Stimulated activated CD4-positive, alpha-beta T cell treated with anti-CD3 and anti-CD28 coated beads, Interleukin-15, amount 100 ng/mL, for 48 hours (primary cell): ENCODE measurements at places on chromosomes 6 and 20.
A peak's percentile ranks its signal among the peaks of the same experiment; 100 is the strongest.

DNA sequence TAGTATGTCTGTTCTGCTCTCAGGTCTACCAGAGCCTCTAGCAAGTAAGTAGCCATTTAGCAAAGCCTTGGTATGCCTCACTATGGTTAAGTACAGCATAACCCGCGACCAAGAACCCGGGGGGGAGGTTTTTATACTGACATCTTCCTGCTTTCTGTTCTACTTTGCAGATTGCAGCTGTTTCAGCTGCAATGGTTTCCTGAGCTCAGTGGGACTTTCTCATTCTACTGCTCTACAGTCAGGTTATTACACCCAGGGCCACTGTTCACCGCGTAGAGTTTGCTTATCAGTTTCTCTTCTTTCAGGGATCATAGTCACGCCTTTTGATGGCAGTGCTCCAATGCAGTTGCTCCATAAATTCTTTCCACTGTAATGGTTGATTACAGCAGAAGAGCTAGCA, 631.3 kb downstream of the TFAP2A start:
- no peak for DNase-seq

GRCh38 chr6:115004982-115005381, 662.2 kb upstream of the HS3ST5 start:
- no peak for DNase-seq

DNA sequence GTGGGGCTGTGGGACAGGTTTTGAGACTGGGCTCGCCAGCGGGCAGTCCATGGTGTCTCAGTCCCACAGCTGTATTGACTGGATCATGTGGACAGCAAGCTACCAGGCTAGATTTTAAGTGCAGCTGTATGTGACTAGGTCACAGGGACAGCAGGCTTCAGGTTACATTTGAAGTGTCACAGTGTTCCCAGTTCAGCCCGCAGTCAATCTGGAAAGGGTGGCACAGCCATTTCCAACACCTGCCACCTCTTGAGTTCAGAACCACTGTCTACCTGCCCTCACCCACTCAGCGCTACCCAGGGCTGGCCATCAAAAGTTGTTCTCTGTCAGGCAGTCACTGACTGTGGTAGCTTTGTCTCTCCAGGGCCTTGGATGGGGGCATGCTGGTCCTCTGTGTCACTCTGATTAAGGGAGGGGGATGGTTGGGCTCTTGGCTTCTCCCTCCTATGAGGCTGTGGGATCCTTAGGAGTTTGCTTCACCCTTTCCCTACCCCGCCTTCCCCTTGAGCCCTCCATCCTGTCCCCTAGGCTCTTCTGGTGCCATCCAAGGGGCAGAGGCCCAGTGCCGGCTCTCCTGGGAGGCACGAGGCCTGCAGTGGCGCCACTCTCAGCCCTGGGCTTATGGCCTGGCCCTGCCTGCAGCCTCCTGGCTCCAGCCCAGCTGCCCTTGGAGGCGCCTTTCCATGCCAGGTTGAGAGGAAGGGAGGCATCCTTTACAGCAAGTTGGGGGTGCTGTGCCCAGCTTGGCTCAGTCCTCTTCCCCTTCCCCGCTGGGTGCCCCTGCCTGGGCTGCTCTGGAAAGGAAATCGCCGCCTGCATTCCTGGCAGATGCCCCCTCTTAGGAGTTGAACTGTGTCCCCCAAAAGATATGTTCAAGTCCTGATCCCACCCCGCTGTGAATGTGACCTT, 44.9 kb downstream of the PNLDC1 start:
- DNase-seq: no peak

- DNase-seq: no peak
Measured at GRCh38 chr20:17066902-17067301, 159.9 kb upstream of the PCSK2 start.

- DNase-seq: peak; percentile 41
Measured at GRCh38 chr20:3889489-3890397, 556 bp downstream of the PANK2 start.

DNA sequence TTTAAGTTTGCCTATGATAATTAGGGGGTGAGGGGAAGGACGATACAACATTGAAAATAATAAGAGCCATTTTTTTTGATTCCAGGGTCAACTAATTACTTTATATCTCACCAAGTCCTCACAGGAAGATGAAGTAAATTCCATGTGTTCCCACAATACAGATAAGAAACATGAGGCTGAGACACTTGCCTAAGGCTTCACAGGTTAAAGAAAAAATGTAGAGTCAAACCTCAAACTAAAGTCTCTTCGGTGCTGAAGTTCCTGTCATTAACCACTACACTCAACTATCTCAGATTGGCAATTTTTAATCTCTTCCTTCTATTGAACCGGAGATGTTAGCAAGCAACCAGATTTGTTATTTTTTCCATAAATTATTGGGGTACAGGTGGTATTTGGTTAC, 33.0 kb downstream of the MRAP2 start:
- no peak for DNase-seq

- DNase-seq: no peak
Measured at GRCh38 chr6:53376661-53377226, 28.0 kb upstream of the ELOVL5 start.

GRCh38 chr6:109747221-109747620, 56.1 kb downstream of the FIG4 start:
- no peak for DNase-seq

DNA sequence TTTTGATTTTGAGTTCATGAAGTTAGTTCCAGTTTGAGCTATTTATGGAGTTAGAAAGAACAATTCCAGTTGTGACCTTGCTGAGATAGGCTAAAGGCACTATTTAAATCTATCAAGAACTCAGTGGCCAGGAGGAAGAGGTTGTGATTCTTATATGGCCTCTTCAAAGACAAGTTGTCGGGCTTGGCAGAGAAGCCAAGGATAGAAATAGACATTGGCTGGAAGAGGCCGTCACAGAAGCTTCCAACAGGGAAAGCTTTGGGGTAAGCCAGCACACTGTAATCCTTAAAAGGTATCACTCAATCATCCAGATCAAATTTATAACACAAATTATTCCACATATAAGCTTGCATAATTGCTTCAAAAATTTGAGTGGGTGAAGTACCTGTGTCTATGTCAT, 286.1 kb downstream of the SYNE1 start:
- no peak for DNase-seq

DNA sequence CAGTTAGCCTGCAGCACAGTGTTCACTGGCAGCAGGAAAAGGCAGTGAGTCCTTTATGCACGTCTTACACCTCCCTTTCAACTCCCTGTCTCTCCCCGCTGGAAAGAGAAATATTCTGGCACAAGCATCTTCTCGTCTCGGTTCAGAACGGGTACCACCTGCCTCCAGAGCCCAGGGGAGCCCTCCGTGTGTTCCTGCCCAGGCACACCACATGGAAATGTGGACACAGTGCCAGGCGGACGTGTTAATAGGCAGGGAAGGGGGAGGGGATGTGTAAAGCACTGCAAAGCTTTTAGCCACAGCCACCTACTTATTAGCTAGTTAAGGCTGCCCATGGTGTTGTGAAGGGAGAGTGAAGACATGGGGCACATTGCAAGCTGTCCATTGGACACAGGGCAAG, 219.7 kb downstream of the FARS2 start:
- no peak for DNase-seq

DNA sequence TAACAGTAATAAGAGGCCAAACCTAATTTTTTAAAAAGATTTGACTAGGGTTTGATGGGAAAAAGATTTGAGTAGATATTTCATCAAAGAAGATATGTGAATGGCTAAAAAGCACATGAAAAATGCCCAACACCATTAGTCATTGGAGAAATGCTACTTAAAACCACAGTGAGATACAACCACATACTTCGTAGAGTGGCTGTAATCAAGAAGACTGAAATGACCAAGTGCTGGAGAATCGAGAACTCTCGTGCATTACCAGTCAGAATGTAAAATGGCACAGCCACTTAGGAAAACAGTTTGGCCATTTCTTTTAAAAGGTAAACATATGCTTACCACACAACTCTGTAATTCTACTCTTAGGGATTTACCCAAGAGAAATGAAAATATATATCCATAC, 175.5 kb downstream of the EYA2 start:
- DNase-seq: no peak

DNA sequence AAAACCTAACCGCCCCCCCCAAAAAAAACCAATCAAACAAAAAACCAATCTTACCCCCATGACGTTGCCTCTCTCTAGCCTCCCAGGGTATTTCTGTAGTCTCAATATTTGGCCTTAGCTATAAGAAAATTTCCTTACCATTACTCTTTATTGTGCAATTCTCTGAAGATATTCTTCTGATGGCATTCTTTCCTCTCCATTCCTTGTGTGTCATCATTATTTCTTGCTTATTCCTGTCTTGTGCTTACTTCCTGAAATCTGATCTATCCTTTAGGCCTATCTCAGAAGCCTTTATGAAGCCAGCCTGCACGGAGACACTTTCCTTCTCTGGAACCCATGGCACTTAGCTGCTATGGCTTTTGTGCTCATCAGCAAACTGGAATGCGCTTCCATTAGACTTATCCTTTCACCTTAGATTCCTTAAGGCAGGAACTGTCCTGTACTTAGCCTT, 65.9 kb upstream of the DDR1 start:
- DNase-seq: no peak
